ENCODE measurements at places on chromosomes 6 and 20. TPM values are rescaled to one million over a fixed set of nuclear protein-coding genes. Genes with fewer than 3 reads are reported as not detected.

The ATP6V1G2 gene
- total RNA-seq, result 3.4 TPM

The FILIP1 gene
- 2.0 TPM for total RNA-seq

The TSHZ2 gene
- 0.72 TPM for total RNA-seq

- DNase-seq, result peak; percentile 24
Observed at GRCh38 chr20:2890742-2891141, 17.5 kb downstream of the PTPRA start.

- no peak for DNase-seq
Observed at GRCh38 chr20:24359321-24360027, 110.0 kb upstream of the SYNDIG1 start.

- DNase-seq, result peak; percentile 56
Observed at GRCh38 chr6:69796073-69796641, 653 bp downstream of the LMBRD1 start.

DNA sequence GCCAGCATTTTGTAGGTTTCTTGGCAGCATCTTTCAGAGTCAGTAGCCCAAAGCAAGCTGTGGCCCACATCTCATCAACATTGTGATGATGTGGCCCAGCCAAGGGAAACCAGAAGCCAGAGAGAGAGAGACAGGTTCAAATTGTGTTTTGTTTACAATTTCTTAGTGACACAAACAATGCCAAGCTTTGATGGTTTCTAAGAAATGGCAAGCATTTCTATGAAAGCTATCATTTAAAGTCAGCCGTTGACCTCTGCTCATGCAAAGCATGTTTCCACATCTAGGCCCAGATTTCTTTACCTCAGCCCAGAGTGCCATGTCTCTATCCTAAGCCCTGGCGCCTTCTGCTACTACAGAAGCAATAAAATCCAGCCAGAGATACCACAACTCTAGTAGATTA lies 32.9 kb downstream of the GCM1 start:
- no peak for DNase-seq

All from astrocyte (in vitro differentiated cells and primary cell).